ENCODE measurements at places on chromosomes 5 and 9.

DNA sequence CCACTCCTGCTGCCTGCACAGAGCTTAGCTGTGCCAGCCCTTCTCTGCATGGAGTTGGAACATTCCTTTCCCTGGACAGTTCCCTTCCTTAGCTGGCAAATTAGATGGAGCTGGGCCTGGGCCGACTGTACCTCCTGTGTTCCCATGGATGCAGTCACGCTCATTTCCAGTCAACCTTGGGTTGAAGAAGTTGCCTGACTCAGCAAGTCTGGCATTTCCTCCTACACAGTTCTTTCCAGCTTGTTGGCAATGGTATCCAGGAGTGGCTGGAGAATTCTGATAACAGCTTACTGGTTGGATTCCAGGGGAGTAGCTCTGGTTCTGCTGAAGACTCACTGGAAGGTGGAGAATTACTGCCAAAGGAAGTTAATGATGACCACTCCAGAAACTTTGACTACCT is 9.2 kb upstream of the TAF1L start:
- no peak for DNase-seq

- DNase-seq, result peak; percentile 87
Observed at GRCh38 chr9:129143031-129143927, 32.1 kb downstream of the PTPA start.

DNA sequence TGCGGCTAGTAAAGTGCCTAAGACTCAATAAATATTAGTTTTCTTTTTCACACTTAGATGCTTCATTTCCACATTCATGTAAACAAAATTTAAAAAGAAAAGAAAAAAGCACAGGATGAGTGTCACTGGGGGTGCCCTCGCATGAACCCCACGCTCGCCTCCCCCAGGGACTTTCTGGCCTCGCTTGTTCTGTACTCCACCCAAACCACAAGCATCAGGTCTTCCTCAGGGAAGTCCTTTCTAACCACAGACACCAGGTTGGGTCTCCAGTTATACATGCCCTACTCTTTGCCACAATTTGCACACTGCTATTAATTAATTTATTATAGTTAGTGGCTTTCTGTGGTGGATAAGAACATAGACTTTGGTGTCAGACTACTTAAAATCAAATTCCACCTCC is 92.4 kb downstream of the RORB start:
- DNase-seq, result no peak

DNA sequence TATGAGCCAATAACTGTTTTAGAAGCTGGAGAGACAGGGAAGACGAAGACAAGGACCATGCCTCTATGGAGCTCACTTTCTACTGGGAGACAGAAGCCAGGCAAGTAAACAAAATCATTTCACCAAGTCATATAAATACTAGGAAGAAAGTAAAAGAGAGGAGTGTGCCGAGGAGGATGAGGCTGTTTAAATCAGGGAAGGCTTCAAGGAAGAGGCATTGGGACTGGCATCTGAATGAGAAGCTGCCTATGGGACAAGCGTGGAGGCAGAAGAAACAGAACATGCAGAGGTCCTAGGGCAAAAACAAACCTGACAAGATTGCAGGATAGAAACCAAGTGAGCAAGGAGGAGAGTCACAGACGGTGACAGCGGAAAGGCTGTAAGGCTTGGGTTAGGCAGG is 68.1 kb upstream of the CPLX2 start:
- no peak for DNase-seq

DNA sequence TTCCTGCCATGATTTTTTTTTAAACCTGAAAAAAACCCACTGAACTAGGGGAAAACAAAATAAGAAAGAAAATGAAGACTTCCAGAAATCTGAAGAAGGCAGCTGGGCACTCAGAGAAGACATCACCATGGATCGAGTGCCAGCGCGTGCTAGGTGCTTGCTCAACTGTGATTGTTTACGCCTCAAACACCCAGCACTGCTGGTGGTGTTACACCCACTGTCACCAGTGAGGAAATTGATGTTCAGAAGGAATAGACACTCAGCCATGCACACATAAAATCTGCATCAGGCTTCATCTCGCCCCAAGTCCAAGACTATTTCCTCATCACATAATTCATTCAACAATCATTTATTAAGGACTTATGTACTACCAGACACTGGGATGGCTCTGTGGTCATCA is 82.1 kb downstream of the HRH2 start:
- no peak for DNase-seq
